ENCODE measurements at places on chromosomes 1 and 21.
A peak's percentile ranks its signal among the peaks of the same experiment; 100 is the strongest.

GRCh38 chr1:235942979-235943575 lies 76.4 kb upstream of the LYST start:
- DNase-seq, result no peak

- DNase-seq, result no peak
Observed at GRCh38 chr1:219990782-219991510, 55.4 kb downstream of the EPRS1 start.

- no peak for DNase-seq
Observed at GRCh38 chr1:45200906-45201500, 5.4 kb downstream of the ZSWIM5 start.

DNA sequence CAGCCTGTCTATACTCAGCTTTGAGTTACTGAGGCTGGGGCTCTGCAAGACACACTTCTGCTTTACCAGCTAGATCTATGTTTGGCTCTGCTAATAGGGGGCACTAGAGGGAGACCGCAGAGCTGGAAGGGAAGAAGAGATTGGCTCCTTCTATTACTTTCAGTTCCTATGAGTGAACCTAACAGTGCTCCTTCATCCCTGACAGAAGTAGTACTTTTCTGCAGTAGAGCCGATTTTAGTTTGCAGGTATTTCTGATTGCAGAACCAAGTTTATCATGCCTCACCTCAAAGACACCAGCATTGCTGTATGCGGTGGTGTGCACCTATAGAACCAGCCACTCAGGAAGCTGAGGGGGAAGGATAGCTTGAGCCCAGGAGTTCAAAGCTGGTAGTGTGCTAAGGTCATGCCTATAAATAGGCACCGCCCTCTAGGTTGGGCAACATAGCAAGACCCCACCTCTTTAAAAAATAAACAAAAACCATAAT lies 5.7 kb upstream of the ZDHHC18 start:
- peak; percentile 68 for DNase-seq

- DNase-seq, result no peak
Observed at GRCh38 chr1:35931446-35932157, 697 bp downstream of the AGO3 start.

DNA sequence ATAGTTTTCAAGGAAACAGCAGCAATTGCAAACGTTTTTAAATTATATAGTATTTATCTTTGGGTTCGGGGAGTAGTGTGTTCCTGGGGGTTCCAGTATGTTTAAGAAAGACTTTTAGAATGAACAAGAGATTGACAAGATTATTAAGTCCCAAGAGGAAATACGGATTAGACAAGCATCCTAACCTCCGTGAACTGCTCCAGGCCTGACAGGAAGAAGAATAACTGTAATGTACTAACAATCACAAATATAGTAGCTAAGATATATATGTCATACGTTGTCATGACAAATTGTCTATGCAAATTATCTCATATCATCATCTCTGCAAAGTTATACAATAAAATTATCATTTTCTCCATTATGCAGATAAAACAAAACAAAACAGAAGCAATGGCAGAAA lies 1397.2 kb downstream of the MRPL39 start:
- no peak for DNase-seq

- peak; percentile 86 for DNase-seq
Observed at GRCh38 chr1:183590244-183591191, at the start of gene NCF2. NCF2 (minus strand) TSS chr1:183590459; CDS start chr1:183590329, 130 bp downstream.

DNA sequence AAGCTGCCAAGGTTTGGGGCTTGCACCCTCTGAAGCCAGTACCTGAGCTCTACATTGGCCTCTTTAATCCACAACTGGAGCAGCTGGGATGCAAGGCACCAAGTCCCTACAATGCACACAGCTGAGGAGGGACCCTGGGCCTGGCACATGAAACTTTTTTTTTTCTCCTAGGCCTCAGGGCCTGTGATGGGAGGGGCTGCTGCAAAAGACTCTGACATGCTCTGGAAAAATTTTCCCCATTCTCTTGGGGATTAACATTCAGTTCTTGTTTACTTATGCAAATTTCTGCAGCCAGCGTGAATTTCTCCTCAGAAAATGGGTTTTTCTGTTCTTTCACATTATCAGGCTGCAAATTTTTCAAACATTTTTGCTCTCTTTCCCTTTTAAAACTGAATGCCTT lies 1072.2 kb downstream of the BRINP3 start:
- no peak for DNase-seq

DNA sequence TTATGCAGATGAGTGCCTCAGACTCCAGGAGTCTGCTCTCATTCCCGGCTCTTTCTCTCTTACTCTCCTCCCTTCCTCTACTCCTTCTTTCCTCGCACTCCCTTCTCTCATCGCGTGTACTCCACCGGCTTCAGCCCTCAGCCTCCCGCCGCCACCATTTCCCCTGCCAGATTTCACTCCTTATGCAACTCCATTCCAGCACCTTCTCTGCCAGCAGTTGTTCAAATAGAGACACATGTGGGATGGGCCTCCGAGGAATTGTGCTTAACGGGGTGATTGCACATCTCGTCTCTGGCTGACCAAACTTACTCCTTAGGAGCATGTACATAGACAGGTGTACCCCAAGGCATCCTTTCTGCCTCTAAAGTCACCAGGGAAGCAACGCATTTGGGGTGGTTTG lies 2.1 kb downstream of the CNTN2 start:
- no peak for DNase-seq

DNA sequence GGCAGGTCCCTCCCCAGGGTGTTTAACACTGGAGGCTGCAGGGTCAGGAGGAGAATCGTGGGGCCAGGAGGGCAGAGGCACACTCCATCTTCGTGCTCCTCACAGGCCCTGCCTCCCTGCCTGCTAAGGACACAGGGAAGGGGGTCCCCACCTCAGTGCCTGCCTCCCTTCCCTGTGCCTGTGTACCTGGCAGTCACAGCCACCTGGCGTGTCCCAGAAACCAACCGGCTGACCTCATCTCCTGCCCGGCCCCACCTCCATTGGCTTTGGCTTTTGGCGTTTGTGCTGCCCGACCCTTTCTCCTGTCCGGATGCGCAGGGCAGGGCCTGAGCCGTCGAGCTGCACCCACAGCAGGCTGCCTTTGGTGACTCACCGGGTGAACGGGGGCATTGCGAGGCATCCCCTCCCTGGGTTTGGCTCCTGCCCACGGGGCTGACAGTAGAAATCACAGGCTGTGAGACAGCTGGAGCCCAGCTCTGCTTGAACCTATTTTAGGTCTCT lies 623 bp upstream of the BGLAP start:
- DNase-seq, result no peak

DNA sequence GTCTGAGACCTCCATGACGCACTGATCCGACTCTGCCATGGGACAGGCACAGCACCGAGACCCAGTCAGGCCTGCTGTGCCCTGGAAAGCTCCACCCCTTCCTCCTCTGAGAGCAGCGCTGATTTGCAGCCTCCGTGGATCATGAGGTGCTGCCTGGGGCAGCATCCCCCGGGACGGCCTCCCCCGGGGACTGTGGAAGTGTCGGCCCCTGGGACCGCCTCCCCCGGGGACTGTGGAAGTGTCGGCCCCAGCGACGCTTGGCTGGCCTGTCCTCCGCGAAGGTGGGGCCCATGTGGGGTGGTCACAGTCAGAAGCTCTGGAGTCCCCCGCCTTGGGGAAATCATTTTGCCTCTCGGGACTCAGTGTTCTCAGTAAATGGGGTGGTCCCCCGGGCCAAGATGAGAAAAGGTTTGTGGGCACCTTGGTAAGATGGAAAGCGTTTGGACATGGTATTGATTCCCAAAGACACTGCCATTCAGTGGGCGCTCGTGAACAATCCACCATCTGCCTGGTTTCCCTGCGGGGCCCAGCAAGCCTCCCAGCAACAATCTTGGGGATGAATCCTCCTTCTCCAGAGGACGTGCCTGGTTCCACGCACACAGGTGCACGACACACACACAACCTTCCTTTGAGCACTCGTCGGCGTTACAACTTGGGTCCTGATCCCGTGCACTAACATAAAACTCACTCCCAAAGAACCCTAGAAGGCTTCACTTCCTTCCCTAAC lies 3.0 kb downstream of the TFF2 start:
- DNase-seq, result no peak

- no peak for DNase-seq
Observed at GRCh38 chr1:230917284-230918135, 49.2 kb upstream of the C1orf198 start.

- DNase-seq, result no peak
Observed at GRCh38 chr1:32199717-32200072, 700 bp upstream of the CCDC28B start.

- no peak for DNase-seq
Observed at GRCh38 chr1:45938029-45938428, 134.6 kb downstream of the MAST2 start.

DNA sequence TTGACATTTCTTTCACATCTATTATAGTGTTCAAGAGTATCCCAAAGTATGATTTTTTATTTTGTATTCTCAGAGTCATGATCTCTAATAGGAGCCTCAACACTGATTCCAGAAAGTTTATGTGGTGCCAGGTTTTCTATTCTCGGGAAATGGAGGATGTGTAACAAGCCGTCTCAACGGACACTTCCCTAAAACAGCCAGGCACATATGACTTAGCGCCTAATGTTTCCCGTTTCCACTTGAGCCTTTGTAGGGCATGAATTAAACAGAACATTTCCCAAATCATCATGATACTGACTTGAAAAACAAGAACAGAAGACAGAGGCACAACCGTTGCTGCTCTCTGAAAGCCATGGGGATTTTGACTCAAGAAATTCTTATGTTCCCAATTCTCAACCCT lies 8.0 kb downstream of the CYYR1 start:
- DNase-seq, result no peak

GRCh38 chr1:165772739-165773138 lies 4.1 kb upstream of the TMCO1 start:
- DNase-seq, result no peak
